ENCODE measurements at places on chromosomes 11 and 22. TPM values are rescaled to one million over a fixed set of nuclear protein-coding genes. Genes with fewer than 3 reads are reported as not detected.
A peak's percentile ranks its signal among the peaks of the same experiment; 100 is the strongest.

GRCh38 chr11:124297921-124298320, 15.8 kb downstream of the OR8D1 start:
- no peaks in the 10 kb centered on the region for H3K4me1 ChIP-seq
- H3K4me3 ChIP-seq, result no peak overlapping the region
- H3K27ac ChIP-seq, result no peak overlapping the region
- no peaks in the 10 kb centered on the region for H3K27me3 ChIP-seq

- H3K4me3 ChIP-seq, result no peak overlapping the region
- no peaks in the 10 kb centered on the region for H3K36me3 ChIP-seq
- no peak overlapping the region for H3K27ac ChIP-seq
Measured at GRCh38 chr22:27720860-27721259, 80.7 kb downstream of the MN1 start.

GRCh38 chr11:74683279-74683871, 47.9 kb downstream of the CHRDL2 start:
- no peaks in the 10 kb centered on the region for H3K36me3 ChIP-seq
- peak overlapping the region; percentile 58 for H3K27ac ChIP-seq
- H3K4me1 ChIP-seq, result no peaks in the 10 kb centered on the region
- H3K4me3 ChIP-seq, result peak overlapping the region; percentile 57
- no peaks in the 10 kb centered on the region for H3K27me3 ChIP-seq

- H3K4me1 ChIP-seq, result no peaks in the 10 kb centered on the region
- H3K27me3 ChIP-seq, result no peaks in the 10 kb centered on the region
- no peak overlapping the region for H3K27ac ChIP-seq
- no peaks in the 10 kb centered on the region for H3K36me3 ChIP-seq
- peak; percentile 34 for DNase-seq
Measured at GRCh38 chr11:125073616-125074483, 10.7 kb downstream of the SLC37A2 start.

DNA sequence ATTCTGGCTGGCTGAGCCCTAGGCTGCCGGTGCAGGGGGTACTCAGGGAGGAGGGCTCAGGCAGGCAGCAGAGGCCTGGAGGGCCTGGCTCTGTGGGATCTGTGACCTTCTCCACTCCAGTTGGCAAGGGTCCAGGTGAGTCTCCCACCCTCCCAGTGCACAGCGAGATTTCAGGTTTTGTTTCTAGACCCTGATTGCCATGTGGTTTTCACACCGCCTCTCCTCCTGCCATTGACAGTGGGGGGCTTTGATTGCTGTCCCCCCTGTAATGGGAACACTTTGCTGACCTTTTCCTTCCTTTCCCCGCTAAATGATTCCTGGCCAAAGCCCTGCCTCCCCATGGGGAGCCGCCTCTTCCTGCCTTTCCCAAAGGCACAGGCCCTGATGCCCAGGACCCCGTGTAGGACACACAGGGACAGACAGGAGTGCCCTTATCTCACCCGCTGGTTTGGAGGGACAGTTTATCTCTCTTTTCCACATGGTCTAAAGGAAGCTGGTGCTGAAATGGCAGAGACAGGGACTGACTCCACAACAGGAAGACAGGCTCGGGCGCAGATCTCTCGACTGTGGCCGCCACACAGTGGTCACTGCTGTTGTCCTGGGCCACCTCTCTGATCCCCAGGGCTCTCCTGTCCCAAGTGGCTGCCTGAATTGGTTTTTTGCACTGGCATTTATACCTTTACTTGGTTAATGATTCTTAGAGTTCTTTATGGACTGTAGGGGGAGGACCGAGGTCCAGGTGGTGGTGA, 43.4 kb downstream of the BCR start:
- DNase-seq, result no peak
- no peaks in the 10 kb centered on the region for H3K27me3 ChIP-seq
- H3K36me3 ChIP-seq, result no peaks in the 10 kb centered on the region
- H3K4me3 ChIP-seq, result no peak overlapping the region
- peak overlapping the region; percentile 67 for H3K27ac ChIP-seq
- H3K4me1 ChIP-seq, result peaks cover 90% of the 10 kb centered on the region

DNA sequence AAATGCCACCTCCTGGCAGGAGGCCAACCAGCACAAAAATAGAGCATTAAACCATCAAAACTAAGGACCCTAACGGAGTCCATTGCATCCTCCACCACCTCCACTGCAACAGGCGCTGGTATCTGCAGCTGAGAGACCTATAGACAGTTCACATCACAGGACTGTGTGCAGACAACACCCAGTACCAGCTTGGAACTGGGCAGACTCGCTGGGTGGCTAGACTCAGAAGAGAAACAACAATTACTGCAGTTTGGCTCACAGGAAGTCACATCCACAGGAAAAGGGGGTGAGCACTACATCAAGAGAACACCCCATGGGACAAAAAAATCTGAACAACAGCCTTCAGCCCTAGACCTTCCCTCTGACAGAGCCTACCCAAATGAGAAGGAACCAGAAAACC, 11.6 kb upstream of the TMEM45B start:
- DNase-seq, result no peak
- H3K36me3 ChIP-seq, result no peaks in the 10 kb centered on the region
- no peaks in the 10 kb centered on the region for H3K27me3 ChIP-seq
- H3K27ac ChIP-seq, result no peak overlapping the region

- H3K4me3 ChIP-seq, result no peak overlapping the region
- no peaks in the 10 kb centered on the region for H3K27me3 ChIP-seq
- no peak for DNase-seq
- H3K36me3 ChIP-seq, result peaks cover 7% of the 10 kb centered on the region
- H3K4me1 ChIP-seq, result no peaks in the 10 kb centered on the region
Measured at GRCh38 chr11:70212227-70212811, 9.2 kb downstream of the FADD start.

GRCh38 chr11:102451041-102451680, 1.4 kb downstream of the TMEM123 start:
- no peaks in the 10 kb centered on the region for H3K27me3 ChIP-seq
- no peaks in the 10 kb centered on the region for H3K36me3 ChIP-seq
- no peak for DNase-seq
- H3K4me1 ChIP-seq, result peaks cover 36% of the 10 kb centered on the region
- peak overlapping the region; percentile 80 for H3K4me3 ChIP-seq
- peak overlapping the region; percentile 89 for H3K27ac ChIP-seq

DNA sequence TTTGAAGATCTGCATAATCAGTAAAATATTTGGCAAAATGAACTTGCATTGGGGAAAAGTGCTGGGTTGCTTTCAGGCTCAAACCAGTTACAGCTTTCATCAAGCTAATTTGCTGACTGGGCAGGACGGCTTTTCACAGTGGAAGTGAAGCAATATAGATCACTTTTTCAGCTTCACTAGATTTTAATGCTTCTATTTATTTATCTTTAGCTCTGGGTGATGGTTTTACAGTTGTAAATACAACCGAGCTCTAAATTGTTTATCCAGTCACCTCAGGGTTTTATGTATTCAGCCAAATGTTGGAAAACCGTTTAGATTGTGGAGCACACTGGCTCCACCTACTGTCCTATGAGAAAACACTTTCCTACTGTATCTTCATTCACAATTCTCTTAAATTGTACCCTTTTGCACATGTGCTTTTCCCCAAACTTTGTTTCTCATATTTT, 58.2 kb downstream of the ACER3 start:
- DNase-seq, result no peak
- H3K27me3 ChIP-seq, result no peaks in the 10 kb centered on the region
- H3K4me3 ChIP-seq, result peak overlapping the region; percentile 6
- H3K4me1 ChIP-seq, result no peaks in the 10 kb centered on the region

DNA sequence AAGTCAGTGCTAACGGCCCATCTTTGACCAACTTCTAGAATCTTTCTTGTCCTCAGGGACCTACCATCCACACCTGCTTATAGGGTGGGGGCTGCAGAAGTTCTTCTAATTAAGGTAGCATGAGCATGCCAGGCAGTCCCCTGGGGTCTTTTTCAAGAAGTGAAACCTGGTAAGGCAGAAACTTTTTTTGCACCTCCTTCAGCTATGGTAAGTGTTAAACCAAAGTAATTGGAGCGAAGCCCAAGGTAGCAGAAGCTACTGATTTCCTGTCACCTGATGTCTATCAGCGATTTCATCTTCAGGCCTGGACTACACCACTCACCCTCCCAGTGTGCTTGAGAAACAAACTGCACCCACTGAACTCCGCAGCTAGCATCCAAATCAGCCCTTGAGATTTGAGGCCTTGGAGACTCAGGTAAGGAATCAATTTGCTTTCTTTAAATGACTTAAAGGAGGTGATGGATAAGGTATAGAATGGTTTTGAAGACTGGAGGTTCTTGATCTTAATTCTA, at the start of gene MS4A1:
Gene MS4A1 (plus strand): TSS at position 317 of the 512 bp plus-strand sequence. CDS start 6,528 bp downstream, outside the sequence.
- no peak for DNase-seq
- no peak within 1 kb of the TSS for H3K27ac ChIP-seq
- no peaks in the 10 kb centered on the region for H3K27me3 ChIP-seq
- H3K36me3 ChIP-seq, result no peaks in the 10 kb centered on the region
- H3K4me3 ChIP-seq, result no peak within 1 kb of the TSS

DNA sequence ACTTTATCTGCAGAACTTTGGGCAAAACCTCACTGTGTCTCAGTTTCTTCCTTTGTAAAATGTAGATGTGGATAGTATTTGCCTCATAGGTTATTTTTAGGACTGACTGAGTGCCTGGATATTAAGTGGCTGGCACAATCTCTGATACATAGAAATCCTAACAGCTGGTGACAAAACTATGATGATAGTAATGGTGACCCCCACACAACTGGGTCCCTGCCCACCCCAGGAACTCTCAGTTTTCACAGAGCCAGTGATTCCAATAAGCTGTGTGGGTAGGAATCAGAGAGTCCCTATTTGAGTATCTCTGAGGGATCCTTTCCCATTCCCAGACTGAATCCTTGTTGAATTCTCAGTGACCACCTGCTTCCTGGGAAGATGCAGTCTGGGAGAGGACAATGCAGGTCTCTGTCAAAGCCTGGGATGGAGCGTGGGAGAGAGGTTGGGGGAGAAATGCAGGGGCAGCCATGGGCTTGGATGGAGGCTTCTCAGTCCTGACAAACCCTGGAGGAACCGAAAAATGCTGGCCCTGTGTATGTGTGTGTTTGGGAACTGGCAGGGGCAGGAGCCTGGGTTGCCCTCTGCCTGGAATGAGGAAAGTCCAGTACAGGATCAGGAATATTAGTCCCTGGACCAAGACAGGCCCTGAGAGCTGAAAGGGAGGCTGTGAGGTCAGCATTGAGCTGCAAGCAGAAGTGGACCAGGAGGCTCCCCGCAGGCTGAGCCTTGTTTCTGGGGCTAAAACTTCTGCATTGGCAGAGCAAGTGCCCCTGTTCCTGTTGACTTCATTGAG, 6.1 kb upstream of the P2RY6 start:
- no peak overlapping the region for H3K4me3 ChIP-seq
- no peaks in the 10 kb centered on the region for H3K4me1 ChIP-seq
- H3K27ac ChIP-seq, result no peak overlapping the region
- H3K36me3 ChIP-seq, result no peaks in the 10 kb centered on the region
- H3K27me3 ChIP-seq, result no peaks in the 10 kb centered on the region
- DNase-seq, result peak; percentile 55

GRCh38 chr11:120525261-120526171, 14.0 kb downstream of the GRIK4 start:
- peaks cover 10% of the 10 kb centered on the region for H3K4me1 ChIP-seq
- H3K36me3 ChIP-seq, result no peaks in the 10 kb centered on the region
- DNase-seq, result no peak
- no peaks in the 10 kb centered on the region for H3K27me3 ChIP-seq
- no peak overlapping the region for H3K27ac ChIP-seq

- H3K27ac ChIP-seq, result no peak overlapping the region
- H3K36me3 ChIP-seq, result no peaks in the 10 kb centered on the region
- DNase-seq, result no peak
- H3K4me3 ChIP-seq, result no peak overlapping the region
- H3K4me1 ChIP-seq, result no peaks in the 10 kb centered on the region
Measured at GRCh38 chr11:110928391-110928790, 216.2 kb upstream of the ARHGAP20 start.

DNA sequence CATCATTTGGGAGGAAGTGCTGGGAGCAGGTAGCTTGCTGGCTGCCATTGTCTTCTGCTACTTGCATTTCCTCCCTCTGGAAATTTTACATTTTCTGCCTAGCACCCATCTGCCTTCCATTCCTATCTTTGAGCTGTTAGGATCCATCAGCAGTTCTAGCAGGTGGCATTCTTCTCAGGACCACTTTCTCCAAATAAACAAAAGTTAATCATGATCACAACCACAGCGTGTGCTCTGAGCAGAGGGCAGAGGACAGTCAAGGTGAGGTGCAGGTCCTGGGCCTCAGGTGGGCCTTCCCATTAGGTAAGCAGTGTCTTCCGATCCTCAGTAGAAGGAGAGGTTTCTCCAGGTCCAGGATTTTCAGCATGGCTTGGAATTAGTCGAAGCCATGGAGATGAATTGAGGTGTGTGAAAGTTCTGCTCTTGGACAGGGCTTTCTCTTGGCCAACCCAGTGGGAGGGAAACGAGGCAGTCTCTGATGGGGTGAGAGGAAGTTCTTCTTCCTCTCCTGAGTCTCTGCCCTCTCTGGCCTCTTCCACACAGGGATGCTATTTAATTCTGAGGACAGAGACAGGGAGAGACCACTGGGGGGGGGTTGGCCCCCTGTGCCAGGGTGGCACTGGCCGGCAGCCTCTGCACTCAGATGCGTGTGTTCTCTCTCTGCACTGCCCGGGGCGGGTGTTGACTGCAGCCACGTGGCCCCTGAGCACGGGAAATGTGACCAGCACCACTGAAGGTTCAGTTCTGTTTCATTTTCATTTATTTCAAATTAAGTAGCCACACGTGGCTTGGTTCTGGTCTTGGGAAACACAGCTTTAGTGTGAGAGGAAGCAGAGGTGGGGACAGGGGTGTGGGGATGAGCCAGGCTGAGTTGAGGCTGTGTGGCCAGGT, 170.8 kb downstream of the TBC1D22A start:
- no peaks in the 10 kb centered on the region for H3K4me1 ChIP-seq
- no peak overlapping the region for H3K27ac ChIP-seq
- no peaks in the 10 kb centered on the region for H3K27me3 ChIP-seq

HEPN1 gene
- total RNA-seq, result not detected

FAM181B gene
- total RNA-seq, result 2.4 TPM

ISX gene
- not detected for total RNA-seq

OR52N4 gene
- total RNA-seq, result not detected

APOA1 gene
- 9.5 TPM for total RNA-seq

PGA5 gene
- 0.48 TPM for total RNA-seq

CCDC73 gene
- not detected for total RNA-seq

APOL5 gene
- 0.74 TPM for total RNA-seq

PDGFD gene
- total RNA-seq, result 14.4 TPM

MISFA gene
- total RNA-seq, result 8.3 TPM

TSKU gene
- 18.7 TPM for total RNA-seq

All from right atrium auricular region (tissue), 2 donors.